Kidney capillary endothelial cell (primary cell): ENCODE measurements at places on chromosomes 11 and 22.

GRCh38 chr11:126496576-126497337 is 141.3 kb downstream of the ST3GAL4 start:
- no peak for DNase-seq

DNA sequence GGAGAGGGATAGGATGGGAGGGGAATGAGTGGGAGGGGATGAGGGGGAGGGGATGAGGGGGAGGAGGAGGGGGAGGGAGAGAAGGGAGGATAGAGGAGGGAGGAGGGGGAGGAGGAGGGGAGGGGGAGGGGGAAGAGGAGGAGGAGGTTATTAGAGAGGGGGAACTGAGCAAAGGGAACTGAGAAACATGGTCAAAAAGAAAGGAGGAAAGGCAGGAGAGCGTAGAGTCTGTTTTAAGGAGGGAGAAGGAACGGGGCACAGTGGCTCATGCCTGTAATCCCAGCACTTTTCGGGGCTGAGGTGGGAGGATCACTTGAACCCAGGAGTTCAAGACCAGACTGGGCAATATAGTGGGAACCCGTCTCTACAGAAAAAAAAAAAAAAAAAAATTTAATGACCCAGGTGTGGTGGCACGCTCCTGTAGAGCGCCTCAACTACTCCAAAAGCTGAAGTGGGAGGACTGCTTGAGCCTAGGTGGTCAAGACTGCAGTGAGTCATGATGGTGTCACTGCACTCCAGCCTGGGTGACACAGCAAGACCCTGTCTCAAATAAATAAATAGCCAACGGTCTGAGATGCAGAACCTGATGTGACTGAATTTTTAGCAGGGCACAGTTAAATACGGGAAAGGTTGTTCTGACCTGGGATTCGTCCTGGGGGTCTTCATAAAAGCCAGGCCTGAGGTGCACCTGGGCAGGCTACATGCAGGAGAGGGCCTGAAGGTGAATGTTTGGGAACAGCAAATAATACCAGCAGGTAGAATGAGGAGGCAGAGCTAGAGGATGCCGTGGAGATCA is 4.0 kb downstream of the B3GNT6 start:
- no peak for DNase-seq

GRCh38 chr11:32884770-32885384 is 7.7 kb upstream of the QSER1 start:
- no peak for DNase-seq

- peak; percentile 10 for DNase-seq
Measured at GRCh38 chr11:103110391-103110790, 1.2 kb downstream of the DYNC2H1 start.

- no peak for DNase-seq
Measured at GRCh38 chr22:49034836-49035817, 792.5 kb downstream of the BRD1 start.

- DNase-seq: no peak
Measured at GRCh38 chr11:24820541-24820940, 323.7 kb downstream of the LUZP2 start.

DNA sequence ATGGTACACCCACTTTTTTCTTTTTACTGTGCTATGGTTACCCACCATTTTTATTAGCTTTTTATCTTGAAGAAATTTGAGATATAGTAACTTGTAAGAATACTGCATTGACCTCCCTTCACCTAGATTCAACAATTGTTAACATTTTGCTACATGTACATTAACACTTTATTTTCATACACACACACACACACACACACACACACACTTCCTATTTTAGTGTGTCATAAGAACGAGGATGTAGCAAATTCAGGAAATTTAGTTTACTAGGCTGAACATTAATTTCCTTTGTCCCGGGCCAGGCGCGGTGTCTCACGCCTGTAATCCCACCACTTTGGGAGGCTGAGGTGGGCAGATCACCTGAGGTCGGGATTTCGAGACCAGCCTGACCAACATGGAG is 1.1 kb upstream of the ATP6V1E1 start:
- DNase-seq: peak; percentile 33

GRCh38 chr22:40679964-40680818 is 907 bp downstream of the MCHR1 start:
- peak; percentile 21 for DNase-seq

DNA sequence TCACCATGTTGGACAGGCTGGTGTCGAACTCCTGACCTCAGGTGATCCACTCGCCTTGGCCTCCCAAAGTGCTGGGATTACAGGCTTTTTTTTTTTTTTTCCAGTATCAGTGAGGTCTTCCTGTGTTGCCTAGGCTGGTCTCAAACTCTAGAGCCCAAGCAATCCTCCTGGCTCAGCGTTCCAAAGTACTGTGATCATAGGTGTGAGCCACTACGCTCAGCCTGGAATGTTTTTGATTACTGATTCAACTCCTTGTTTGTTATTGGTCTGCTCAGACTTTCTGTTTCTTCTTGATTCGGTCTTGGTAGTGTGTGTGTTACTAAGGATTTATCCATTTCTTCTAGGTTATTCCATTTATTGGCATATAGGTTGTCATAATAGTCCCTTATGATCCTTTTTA is 31.3 kb downstream of the NAGA start:
- DNase-seq: no peak

DNA sequence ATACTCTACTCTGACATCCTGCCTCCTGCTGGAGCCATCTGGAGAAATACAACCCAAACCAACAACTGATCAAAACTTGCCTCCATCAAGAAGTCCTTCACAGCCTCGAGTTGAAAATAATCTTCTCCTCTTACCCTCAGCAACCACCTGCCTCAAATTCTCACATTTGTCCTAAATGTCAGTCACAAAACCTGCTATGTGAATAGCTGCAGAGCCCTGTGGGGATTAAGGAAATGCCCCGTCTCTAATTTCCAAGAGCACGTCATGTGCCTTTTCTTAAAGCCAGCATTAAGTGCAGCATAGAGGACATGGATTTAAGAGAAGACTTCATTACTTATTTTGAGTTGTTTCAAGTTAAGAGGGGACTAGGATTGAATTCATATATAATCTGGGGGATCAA is 105.9 kb downstream of the TRPC6 start:
- DNase-seq: no peak

GRCh38 chr11:70538641-70539359 is 140.5 kb downstream of the CTTN start:
- no peak for DNase-seq

GRCh38 chr11:93487032-93487483 is 56.1 kb downstream of the SMCO4 start:
- no peak for DNase-seq
